Colonic mucosa (tissue), 4 donors: ENCODE measurements at places on chromosomes 16 and 17. TPM values are rescaled to one million over a fixed set of nuclear protein-coding genes. Genes with fewer than 3 reads are reported as not detected.

DNA sequence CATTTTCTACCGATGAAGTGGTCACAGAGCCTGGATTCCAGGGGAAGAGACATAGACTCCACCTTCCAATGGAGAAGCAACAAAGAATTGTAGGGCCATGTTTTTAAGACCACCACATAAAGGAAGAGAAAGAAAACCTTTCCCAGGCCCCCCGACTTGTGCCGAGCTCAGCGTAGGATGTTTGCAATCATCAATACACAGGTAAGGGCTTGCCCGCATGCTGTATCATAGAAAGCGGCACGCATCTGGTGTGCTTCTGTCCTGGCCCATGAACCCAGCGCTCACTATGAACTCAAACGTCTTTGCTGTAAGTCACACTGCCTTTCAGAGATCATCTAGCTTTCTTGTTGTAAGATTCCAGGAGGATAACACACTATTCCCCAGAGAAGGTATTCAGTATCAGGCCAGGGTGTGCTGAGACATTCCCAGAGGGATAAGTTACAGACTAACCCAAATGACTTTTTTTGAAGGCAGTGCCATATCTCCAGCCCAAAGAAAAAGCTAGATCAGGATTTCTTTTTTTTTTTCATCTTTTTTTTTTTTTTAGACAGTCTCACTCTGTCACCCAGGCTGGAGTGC is 79.5 kb upstream of the RPL38 start:
- H3K27me3 ChIP-seq = no peaks in the 10 kb centered on the region
- no peaks in the 10 kb centered on the region for H3K4me1 ChIP-seq
- H3K4me3 ChIP-seq = no peak overlapping the region
- no peak for DNase-seq
- H3K36me3 ChIP-seq = no peaks in the 10 kb centered on the region

- H3K27me3 ChIP-seq = no peaks in the 10 kb centered on the region
- H3K36me3 ChIP-seq = no peaks in the 10 kb centered on the region
- H3K4me1 ChIP-seq = peaks cover 3% of the 10 kb centered on the region
- peak; percentile 86 for DNase-seq
Measured at GRCh38 chr17:70168044-70168976, 1.0 kb upstream of the KCNJ2 start.

DNA sequence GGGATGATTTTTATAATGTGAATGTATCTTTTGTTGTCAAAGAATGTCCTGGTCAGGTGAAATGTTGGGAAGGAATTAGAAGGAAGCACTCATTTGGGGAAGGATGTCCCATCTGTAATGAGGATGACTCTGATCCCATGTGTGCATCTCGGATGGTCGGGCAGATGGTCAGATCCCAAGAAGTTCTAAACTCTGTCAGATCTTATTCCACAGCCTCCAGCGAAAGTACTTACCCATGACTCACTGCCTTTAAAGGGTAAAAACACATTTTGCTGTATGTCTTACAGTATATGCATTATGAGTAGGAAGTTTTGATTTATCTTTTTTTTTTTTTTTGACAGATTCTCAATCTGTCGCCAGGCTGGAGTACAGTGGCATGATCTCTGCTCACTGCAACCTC is 548 bp upstream of the KRTAP4-11 start:
- no peaks in the 10 kb centered on the region for H3K4me1 ChIP-seq
- no peak overlapping the region for H3K4me3 ChIP-seq
- H3K27ac ChIP-seq = no peak overlapping the region
- DNase-seq = no peak
- no peaks in the 10 kb centered on the region for H3K36me3 ChIP-seq
- no peaks in the 10 kb centered on the region for H3K27me3 ChIP-seq

- no peak for DNase-seq
- H3K27me3 ChIP-seq = no peaks in the 10 kb centered on the region
- no peak overlapping the region for H3K27ac ChIP-seq
- H3K4me1 ChIP-seq = no peaks in the 10 kb centered on the region
Measured at GRCh38 chr17:35895636-35896587, 15.8 kb upstream of the CCL5 start.

DNA sequence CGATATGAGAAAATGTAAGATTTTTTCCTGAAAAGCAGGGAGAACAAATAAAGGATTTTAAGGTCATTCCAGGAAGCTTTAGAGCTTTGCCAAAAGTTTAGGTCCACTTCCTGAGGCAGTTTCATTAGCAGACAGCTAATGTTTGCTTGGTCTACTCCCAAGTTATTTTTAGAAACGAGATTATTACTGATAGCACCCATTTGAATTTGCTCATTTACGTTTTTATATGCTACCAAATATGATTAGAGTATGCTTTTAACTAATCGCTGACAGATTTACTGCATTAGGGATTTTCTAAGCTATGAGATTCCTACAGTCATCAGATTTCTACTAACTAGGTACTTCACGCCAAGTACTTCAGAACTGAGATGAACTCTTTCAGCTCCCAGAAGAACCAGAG is 98.1 kb downstream of the WNT3 start:
- no peaks in the 10 kb centered on the region for H3K4me1 ChIP-seq
- H3K4me3 ChIP-seq = no peak overlapping the region
- no peak overlapping the region for H3K27ac ChIP-seq
- no peaks in the 10 kb centered on the region for H3K27me3 ChIP-seq
- no peaks in the 10 kb centered on the region for H3K36me3 ChIP-seq

The HSPB9 gene
- total RNA-seq = not detected

GRCh38 chr17:55177159-55177854 is 87.5 kb upstream of the HLF start:
- H3K36me3 ChIP-seq = no peaks in the 10 kb centered on the region
- no peaks in the 10 kb centered on the region for H3K4me1 ChIP-seq
- DNase-seq = no peak
- H3K27me3 ChIP-seq = no peaks in the 10 kb centered on the region
- H3K27ac ChIP-seq = no peak overlapping the region

- H3K27me3 ChIP-seq = no peaks in the 10 kb centered on the region
- no peaks in the 10 kb centered on the region for H3K36me3 ChIP-seq
- peak overlapping the region; percentile 64 for H3K27ac ChIP-seq
- DNase-seq = no peak
- H3K4me1 ChIP-seq = peaks cover 11% of the 10 kb centered on the region
Measured at GRCh38 chr16:73053038-73053363, 5.1 kb upstream of the ZFHX3 start.

The OTOP2 gene
- total RNA-seq = 18.4 TPM

DNA sequence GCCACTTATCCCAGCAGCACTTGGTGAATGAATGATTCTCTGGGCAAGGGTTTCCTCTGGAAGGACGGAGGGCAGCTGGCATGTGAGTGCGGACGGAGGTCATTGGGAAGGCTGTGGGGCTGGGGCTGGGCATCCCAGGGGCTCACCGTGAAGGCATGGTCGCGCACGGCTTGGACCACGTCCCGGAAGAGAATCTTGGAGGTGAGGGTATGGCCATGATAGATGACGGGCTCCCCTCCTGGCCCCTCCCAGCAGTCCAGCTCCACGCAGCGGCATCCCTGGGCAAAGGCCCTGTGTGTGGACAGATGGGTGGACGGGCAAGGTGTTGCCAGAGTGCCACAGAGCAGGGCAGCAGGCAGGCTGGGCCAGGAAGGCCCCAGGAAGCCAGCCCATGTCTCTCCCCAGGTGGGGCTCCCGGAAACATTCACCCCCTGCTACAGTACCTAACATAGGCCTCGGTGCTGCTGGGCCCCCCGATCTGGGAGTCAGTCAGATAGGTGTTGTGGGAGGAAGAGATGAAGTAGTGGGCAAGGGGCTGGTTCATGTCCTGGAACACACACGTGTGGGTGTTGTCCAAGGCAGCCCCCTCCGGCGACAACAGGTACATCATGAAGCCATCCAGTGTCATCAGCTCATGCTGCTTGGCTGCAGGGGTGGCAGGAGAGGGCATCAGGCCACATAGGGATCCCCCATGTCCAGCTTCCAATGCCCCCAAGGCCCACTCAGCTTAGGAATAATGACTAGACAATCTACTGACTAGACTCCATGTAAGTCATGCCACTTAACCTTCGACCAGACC is 14.3 kb downstream of the PLCD3 start:
- no peaks in the 10 kb centered on the region for H3K36me3 ChIP-seq
- no peak overlapping the region for H3K27ac ChIP-seq
- no peak overlapping the region for H3K4me3 ChIP-seq
- no peaks in the 10 kb centered on the region for H3K27me3 ChIP-seq
- DNase-seq = no peak

GRCh38 chr17:47801176-47801765 is 20.3 kb downstream of the OSBPL7 start:
- H3K4me1 ChIP-seq = no peaks in the 10 kb centered on the region
- H3K27me3 ChIP-seq = no peaks in the 10 kb centered on the region
- H3K36me3 ChIP-seq = no peaks in the 10 kb centered on the region

DNA sequence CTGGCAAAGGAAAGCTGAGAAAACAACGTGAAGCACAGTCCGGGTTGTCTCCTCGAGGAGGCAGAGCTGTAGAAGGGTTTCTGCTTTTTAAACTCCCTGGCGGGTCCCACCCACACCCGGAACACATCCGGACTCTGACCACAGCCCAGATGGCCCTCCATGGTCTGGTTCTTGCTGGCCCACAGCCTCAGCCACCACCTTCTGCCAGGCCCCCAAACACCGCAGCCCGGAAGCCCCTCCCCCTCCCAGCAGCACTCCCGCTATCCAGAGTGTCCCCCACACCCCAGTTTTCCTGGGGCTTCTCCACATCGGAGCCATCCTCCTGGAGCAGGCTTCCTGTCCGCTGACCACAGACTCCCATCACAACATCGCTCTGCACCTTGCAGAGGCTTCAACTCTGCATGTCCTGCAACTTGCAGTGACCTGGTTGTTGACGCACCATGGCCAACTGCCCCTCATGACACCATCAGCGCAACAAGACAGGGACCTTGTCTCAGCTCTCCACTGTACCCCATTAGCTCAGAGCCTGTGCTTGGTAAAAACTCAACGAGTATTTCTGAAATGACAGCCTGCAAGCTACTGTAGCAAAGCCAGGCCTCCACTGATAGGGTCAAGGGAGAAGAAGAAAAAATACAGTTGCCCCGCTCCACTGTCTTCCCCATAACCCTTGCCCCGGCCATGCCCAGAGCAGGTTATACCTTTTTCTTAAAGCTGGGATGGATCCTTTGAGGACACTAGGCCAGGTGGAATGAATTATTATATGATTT is 129.8 kb downstream of the C16orf78 start:
- no peaks in the 10 kb centered on the region for H3K36me3 ChIP-seq
- no peaks in the 10 kb centered on the region for H3K27me3 ChIP-seq
- no peak overlapping the region for H3K27ac ChIP-seq
- H3K4me3 ChIP-seq = no peak overlapping the region

DNA sequence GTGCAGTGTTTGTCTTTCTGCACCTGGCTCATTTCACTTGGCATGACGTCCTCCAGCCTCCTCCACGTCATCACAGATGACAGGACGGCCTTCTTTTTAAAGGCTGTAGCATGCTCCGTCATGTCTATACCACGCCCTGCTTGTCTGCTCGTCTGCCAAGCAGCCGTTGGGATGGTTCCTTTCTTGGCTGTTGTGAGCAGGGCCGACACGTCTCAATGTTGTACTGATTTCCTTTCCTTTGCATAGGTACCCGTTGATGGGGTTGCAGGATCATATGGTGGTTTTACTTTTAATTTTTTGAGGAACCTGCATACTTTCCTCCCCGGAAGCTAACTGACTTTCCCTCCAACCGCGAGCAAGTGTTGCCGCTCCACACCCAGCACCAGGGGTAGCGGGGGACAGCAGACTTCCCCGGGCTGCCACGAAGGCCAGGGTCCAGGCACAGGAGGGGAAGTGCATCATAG is 212.2 kb upstream of the ZNF469 start:
- DNase-seq = no peak
- H3K27ac ChIP-seq = no peak overlapping the region
- H3K4me1 ChIP-seq = no peaks in the 10 kb centered on the region

The MAP2K3 gene
- total RNA-seq = 67.1 TPM

The CCL16 gene
- not detected for total RNA-seq

DNA sequence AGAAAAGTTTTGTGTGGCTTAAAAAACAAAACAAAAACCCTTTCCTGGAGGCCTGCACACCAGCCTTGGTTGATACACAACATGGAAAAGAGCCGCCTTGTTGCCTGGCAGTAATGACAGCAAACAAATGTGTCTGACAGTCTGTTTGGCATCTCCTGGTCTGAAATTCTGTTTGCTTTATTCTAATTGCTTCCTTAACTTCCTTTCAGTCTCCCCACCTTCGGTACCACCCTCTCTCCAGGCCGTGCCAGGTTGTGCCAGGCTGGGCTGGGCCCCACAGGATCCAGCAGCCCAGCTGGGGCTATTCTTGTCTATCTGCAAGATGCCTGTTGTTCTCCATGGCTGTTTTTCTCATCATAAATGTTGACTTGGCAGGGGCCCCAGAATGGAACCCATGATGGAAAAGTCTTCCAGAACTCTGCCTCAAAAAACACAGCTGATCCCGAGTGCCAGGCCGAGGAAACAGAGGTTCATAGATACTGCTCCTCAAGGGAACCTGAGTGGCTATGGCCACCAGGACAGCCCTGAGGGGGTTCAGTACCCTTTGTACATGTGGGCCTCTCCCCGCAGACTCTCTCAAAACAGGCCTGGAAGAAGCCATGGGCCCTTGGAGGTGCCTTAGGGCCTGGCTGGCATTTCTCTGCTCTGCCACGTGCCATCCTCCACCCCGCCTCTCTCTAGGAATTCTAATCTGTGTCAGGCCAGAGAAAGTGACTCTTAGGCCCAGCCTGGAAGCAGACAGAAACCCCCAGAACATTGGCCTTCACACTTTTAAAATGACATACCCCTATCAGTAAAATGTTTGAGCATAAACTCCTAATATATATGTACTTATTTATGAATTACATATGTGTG is 50.5 kb downstream of the YPEL2 start:
- DNase-seq = peak; percentile 84
- peaks cover 28% of the 10 kb centered on the region for H3K4me1 ChIP-seq
- no peaks in the 10 kb centered on the region for H3K36me3 ChIP-seq
- no peaks in the 10 kb centered on the region for H3K27me3 ChIP-seq
- H3K27ac ChIP-seq = peak overlapping the region; percentile 66

The C16orf92 gene
- not detected for total RNA-seq
